Stimulated activated CD8-positive, alpha-beta memory T cell treated with anti-CD3 and anti-CD28 coated beads, Interleukin-15, amount 100 ng/mL, for 48 hours (primary cell): ENCODE measurements at places on chromosomes 3 and 15.

DNA sequence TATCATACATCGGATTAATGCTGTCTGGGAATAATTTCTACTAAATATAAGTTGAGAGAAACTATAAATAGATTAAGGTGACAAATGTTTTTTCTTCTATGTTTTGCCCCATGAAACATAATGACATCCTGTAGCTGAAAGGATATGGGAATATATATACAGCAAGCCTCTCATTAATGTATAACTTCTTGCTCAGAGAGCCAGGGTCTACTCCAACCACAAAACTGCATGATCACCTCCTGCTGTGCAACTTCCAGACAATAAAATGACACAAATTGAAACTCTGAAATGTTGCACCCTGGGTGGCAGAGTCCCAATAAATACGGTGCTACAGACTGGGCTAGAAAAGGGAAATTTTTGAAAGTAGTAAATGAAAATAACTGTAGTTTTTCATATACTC lies 571.9 kb upstream of the CBLB start:
- DNase-seq = no peak

DNA sequence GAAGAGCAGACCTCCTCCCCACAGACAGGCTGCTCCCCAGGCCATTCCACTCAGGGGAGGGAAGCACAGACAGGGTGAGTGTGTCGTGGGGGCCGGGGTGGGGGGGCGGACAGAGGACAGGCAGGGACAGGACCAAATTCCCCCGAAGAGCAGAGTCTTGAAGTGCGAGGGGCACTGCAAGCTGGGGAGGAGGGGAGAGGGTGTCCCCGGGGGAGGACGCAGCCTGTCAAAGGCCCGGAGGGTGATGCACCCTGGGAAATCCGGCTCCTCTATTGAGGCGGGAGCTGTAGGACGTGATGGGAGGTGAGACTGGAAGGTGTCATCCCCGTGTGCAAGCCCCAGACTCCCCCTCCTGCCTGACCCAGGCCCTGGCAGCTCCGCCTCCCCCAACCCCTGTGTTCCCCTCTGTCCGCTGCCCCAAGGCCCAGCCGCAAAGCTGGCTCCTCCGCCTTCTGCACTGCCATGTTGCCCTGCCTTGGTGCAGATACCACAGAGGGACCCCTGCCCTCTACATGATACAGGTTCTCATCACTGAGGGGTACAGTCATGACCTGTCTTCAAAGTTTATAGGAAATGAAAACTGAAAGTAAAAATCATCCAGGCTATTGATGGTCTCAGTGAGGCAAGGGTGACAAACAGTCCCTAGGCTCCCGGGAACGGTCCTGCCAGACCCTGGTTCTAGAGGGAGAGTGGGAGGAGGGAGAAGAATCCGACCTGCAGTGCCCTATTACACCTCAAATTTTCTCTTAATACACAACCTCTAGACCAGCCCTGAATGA lies 76.3 kb upstream of the IQSEC1 start:
- DNase-seq = no peak

GRCh38 chr3:44439499-44440295 lies 37.8 kb downstream of the ZNF445 start:
- peak; percentile 77 for DNase-seq

DNA sequence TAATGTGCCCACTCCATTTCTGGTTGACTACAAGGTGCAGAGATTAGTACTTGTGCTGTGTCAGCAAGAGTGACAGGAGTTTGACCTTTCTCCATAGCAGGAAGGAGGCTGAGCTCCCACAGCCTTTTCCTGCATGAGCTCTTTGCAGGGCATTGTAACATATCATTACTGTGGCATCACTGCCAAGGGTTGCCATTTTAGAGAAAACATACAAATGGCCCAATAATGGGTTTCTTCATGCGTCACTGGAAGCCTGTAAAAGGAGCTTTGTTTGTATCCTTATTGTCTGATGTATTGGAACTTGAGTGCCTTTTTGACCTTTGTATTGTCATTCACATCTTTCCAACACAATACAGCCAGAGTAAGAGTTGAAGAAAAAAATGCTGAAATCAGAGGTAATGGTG lies 323.0 kb upstream of the CDIN1 start:
- DNase-seq = no peak

GRCh38 chr3:195394700-195395099 lies 48.1 kb downstream of the ACAP2 start:
- no peak for DNase-seq
